ENCODE measurements at places on chromosomes 12 and 14.

DNA sequence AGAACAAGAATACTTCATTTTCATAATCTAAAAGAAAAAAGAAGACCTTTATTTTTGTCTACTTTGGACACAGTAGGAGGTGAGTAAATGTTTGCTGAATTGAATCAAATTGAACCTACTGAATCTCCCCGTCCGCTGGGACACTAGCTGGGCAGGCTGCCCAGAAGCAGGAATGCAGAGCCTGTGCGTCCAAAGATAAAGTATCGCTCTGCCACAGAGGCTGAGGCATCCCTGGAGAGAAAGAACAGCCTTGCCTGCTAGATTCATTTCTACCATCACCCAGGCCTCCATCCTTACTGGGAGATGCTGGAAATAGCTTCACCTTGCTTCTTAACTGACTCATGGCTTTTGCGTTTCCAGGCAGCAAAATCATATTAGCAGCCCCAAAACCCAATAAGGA lies 64.1 kb upstream of the TSPAN11 start:
- DNase-seq, result no peak

DNA sequence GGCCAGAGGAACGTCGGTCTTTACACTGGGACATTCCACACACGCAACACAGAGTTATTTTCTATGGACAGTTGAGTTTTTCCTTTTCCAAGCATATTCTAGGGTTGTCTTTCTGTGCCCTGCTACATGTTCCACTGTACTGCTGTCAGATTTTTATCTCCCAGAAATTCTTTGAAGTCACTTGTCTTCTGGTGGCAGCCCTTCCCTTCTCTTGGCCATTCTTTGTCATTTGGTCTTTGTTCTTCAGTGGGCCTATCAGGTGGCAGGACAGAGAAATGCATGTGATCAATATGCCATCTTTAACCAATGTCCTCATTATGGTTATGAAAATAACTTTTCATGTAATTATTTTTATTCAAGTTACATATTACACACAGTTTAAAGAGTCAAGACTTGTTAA lies 36.3 kb downstream of the MARK3 start:
- no peak for DNase-seq

GRCh38 chr12:31740628-31741027 lies 11.8 kb upstream of the AMN1 start:
- DNase-seq, result no peak

DNA sequence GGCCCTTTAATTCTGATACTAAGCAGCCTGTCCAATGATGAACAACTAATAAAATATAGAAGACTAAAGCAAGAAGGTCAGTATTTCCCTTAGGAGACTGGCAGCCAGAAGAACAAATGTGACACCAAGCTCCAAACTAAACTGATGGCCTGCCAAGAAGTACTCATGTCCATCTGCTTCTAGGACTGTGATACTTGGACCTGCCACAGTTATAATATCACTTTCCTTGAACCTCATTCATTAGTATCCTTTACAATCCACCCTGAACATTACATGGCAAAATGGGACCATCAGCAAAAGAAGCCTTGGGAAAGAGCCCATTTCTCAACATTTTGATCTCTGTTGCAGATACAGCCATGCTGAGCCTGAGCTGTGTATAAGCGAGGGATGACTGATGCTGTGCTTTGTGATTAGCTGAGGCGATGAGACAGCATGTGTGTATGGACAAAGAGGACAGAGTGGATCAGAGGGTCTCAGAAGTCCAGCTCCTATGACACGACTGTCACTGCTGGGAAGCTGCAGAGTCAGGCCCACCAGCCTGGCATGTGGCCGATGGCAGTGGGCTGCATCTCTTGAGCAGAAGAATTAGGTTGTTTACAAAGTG lies 73.9 kb downstream of the TGFB3 start:
- no peak for DNase-seq

GRCh38 chr12:119446459-119446858 lies 111.9 kb downstream of the CCDC60 start:
- no peak for DNase-seq
